ENCODE measurements at places on chromosomes 16 and 17.

DNA sequence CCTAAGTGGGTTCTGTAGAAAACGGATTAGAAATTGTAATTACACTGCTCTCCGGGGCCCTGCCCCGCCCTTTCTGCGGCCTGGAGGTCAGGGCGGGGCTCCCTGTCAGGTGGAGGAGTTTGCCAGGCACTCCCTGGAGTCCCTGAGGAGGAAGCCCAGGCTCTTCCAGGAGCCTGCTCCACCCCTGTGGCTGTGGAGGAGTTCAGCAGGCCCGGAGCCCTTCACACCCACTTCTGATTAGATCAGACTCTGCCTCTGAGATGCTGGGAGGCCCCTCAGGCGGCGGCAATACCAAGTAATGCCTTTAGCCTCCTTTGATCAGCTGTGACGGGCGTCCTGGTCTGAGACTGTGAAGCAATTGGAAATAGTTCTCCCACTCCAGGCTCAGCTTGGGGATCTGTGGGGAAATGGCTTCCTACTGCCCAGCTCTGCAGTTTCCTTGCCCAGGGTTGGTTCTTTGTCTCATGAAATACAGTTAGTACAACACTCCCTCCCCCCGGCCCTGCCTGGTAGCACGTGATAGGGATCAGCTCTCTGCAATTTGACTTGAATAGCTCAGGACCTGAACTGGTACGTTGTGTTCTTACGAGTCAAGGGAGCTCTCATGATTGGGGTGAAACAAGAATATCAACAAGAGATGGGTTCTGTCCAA, 22.3 kb downstream of the BAIAP2 start:
- DNase-seq: peak; percentile 76

- DNase-seq: no peak
These were observed 11.3 kb upstream of the RNPS1 start for GRCh38 chr16:2278956-2279800.

- DNase-seq: no peak
These were observed 45.8 kb upstream of the HELZ start for GRCh38 chr17:67290711-67291291.

DNA sequence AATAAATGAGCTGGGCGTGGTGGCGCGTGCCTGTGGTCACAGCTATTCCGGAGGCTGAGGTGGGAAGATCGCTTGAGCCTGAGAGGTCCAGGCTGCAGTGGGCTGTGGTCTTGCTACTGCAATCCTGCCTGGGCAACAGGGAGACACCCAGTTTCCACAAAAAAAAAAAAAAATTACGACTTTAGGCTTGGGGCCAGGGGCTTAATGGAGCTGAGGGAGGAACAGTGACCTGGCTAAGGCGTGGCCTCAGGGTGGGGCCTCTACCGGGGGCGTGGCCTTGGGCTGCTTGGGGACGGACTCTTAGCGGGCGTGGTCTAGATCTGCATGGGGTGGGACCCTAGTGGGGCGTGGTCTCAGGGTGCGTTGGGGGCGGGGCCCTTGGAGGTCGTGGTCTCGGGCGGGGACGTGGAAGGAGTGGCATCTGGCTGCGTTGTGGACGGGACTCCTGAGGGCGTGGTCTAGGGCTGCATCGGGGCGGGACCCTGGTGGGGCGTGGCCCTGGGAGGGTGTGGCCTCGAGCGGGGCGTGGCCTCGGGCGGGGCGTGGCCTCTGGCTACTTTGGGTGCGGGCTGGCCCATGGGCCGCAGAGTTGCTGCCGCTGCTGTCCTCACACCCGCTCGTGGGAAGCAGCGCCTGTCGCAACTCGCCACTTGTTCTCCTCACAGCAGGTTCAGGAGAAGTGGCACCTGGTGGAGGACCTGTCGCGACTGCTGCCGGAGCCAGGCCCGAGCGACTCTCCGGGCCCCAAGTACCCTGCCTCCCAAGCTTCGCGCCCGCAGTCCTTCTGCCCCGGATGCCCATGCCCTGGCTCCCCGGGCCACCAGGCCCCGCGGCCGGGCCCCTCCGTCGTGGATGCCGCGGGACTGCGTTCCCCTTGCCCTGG, 5.8 kb upstream of the C17orf99 start:
- peak; percentile 86 for DNase-seq

DNA sequence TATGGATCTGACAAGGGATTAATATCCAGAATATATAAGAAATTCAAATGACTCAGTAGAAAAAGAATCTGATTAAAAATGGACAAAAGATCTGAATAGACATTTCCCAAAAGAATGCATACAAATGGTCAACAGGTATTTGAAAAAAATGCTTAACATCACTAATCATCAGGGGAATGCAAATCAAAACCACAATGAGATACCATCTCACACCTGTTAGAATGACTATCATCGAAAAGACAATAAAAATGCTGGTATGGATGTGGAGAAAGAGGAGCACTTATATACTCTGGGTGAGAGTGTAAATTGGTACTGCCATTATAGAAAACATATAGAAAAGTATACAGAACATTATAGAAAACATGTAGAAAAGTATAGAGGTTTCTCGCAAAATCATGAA, 16.4 kb upstream of the HS3ST2 start:
- no peak for DNase-seq

DNA sequence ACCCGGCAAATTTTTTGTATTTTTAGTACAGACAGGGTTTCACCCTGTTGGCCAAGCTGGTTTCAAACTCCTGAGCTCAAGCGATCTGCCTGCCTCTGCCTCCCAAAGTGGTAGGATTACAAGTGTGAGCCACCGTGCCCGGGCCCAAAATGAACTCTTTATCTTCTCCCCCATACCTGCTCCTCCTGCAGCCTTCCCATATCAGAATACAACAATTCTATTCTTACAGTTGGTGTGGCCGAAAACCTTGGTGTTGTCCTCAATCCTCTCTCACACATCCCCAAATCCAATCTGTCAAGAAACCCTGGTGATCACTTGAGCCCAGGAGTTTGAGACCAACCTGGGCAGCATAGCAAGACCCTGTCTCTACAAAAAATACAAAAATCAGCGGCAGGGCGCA, 19.5 kb upstream of the SPN start:
- DNase-seq: no peak

All from tibial nerve (tissue), 4 donors.